Type B pancreatic cell (in vitro differentiated cells): ENCODE measurements at places on chromosomes 1 and 21.
A peak's percentile ranks its signal among the peaks of the same experiment; 100 is the strongest.

GRCh38 chr1:241674805-241675384 is 22.8 kb downstream of the WDR64 start:
- DNase-seq = no peak
- H3K27me3 ChIP-seq = peaks cover 18% of the 10 kb centered on the region
- H3K27ac ChIP-seq = no peak overlapping the region
- H3K4me3 ChIP-seq = no peak overlapping the region
- H3K36me3 ChIP-seq = no peaks in the 10 kb centered on the region

- no peak overlapping the region for H3K4me3 ChIP-seq
- peaks cover 3% of the 10 kb centered on the region for H3K27me3 ChIP-seq
- H3K4me1 ChIP-seq = peaks cover 4% of the 10 kb centered on the region
- H3K27ac ChIP-seq = peak overlapping the region; percentile 40
- no peak for DNase-seq
These were observed 54.9 kb downstream of the WDR64 start for GRCh38 chr1:241706967-241707366.

GRCh38 chr1:41720861-41721410 is 197.8 kb downstream of the HIVEP3 start:
- no peaks in the 10 kb centered on the region for H3K36me3 ChIP-seq
- no peak for DNase-seq
- H3K27me3 ChIP-seq = peaks cover 4% of the 10 kb centered on the region
- peaks cover 9% of the 10 kb centered on the region for H3K4me1 ChIP-seq
- peak overlapping the region; percentile 27 for H3K27ac ChIP-seq

GRCh38 chr1:31234870-31235269 is 4.8 kb downstream of the NKAIN1 start:
- H3K27me3 ChIP-seq = peaks cover 47% of the 10 kb centered on the region
- H3K4me1 ChIP-seq = peaks cover 13% of the 10 kb centered on the region
- DNase-seq = no peak
- H3K27ac ChIP-seq = no peak overlapping the region
- no peak overlapping the region for H3K4me3 ChIP-seq

- no peak overlapping the region for H3K4me3 ChIP-seq
- no peaks in the 10 kb centered on the region for H3K27me3 ChIP-seq
- no peak overlapping the region for H3K27ac ChIP-seq
- H3K36me3 ChIP-seq = no peaks in the 10 kb centered on the region
- DNase-seq = no peak
These were observed 16.5 kb downstream of the MEGF6 start for GRCh38 chr1:3594706-3595377.

DNA sequence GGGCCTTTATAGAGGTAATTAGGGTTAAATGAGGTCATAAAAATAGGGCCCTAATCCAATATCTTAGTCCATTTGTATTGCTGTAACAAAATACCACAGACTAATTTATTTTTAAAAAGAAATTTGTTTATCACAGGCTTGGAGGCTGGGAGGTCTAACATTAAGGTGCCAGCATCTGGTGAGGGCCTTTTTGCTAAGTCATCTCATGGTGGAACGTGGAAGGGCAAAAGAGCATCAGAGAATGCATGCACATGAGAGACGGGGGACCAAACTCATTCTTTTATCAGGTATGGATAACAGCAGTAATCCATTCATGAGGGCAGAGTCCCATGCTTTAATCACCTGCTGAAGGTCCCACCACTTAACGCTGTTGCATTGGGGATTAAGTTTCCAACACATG is 313.8 kb downstream of the GRIK1 start:
- no peak for DNase-seq
- no peaks in the 10 kb centered on the region for H3K4me1 ChIP-seq
- H3K4me3 ChIP-seq = no peak overlapping the region

DNA sequence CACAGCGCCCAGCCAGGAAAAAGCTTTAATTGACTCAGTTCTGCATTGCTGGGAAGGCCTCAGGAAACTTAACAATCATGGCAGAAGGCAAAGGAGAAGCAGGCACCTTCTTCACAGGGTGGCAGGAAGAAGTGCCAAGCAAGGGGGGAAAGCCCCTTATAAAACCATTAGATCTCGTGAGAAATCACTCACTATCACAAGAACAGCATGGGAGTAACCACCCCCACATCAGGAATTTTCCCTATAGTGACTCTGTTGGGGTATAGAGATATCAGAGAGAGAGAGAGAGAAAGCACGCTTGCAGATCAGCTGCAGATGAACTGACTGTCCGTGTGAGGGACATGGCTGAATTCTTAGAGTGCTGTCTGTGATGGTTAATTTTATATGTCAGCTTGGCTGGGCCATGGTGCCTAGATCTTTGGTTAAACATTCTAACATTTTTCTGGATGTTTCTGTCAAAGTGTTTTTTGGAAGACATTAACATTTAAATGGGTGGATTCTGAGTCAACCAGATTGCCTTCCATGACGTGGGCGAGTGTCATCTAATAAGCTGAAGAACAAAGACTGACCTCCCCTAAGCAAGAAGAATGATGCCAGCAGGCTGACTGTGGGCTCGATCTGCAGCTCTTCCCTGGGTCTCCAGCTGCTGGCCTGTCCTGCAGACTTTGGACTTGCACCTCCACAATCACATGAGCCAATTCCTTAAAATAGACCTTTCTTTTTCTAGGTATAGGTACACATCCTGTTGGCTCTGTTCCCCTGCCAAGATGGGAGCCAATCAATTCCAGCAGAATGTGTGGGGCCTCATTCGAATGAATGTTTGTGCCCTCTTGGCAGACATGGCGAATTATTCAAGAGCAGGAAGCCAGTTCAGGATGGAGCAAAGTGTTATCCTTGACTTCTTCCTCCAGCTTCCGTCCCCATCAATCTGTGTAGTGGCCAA is 21.4 kb upstream of the CPT2 start:
- H3K27me3 ChIP-seq = peaks cover 25% of the 10 kb centered on the region
- no peaks in the 10 kb centered on the region for H3K36me3 ChIP-seq
- H3K27ac ChIP-seq = no peak overlapping the region
- no peak overlapping the region for H3K4me3 ChIP-seq

DNA sequence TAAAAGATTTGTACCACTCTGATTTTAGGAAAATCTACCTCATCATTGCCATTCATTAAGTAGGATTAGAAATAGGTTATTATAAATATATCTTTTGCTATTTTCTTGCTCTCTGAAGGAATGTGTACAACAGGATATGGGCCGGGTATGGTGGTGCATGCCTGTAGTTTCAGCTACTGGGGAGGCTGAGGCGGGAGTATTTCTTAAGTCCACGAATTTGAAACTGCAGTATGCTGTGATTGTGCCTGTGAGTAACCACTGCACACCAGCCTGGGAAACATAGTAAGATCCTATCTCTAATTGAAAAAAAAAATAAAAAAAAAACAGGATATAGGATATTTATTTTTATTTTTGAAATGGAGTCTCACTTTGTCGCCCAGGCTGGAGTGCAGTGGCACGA is 50.0 kb downstream of the CLIC4 start:
- peaks cover 16% of the 10 kb centered on the region for H3K36me3 ChIP-seq
- DNase-seq = no peak
- no peak overlapping the region for H3K27ac ChIP-seq
- peaks cover 13% of the 10 kb centered on the region for H3K4me1 ChIP-seq
- H3K27me3 ChIP-seq = no peaks in the 10 kb centered on the region

DNA sequence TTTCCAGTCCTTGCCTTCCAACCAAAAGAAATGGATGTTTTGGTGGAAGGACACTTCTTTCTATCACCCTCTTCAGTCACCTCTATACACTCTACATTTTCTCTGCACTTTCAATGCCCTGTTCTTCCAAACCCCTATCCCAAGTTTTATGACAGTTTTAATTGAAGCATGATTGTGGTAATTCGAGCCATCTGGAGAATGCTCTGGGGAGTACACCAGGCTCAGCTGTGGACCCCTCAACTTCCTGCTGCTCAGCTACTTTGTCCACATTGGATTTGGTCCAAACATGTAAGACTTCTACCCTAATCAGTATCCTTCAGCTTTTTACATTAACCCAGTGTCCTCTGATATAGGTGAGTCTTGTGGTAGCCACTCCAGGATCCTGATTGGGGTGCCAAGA is 129.6 kb downstream of the SYT2 start:
- no peaks in the 10 kb centered on the region for H3K27me3 ChIP-seq
- peaks cover 63% of the 10 kb centered on the region for H3K4me1 ChIP-seq

GRCh38 chr1:228058949-228059633 is 23.4 kb upstream of the ARF1 start:
- peak overlapping the region; percentile 81 for H3K4me3 ChIP-seq
- no peaks in the 10 kb centered on the region for H3K4me1 ChIP-seq
- no peak overlapping the region for H3K27ac ChIP-seq
- no peak for DNase-seq
- H3K36me3 ChIP-seq = no peaks in the 10 kb centered on the region

- no peak for DNase-seq
- peaks cover 11% of the 10 kb centered on the region for H3K4me1 ChIP-seq
These were observed 15.9 kb upstream of the POGZ start for GRCh38 chr1:151475175-151475574.

GRCh38 chr1:242877229-242877628 is 352.7 kb upstream of the PLD5 start:
- no peaks in the 10 kb centered on the region for H3K36me3 ChIP-seq
- H3K4me1 ChIP-seq = no peaks in the 10 kb centered on the region
- DNase-seq = no peak
- H3K27me3 ChIP-seq = peaks cover 2% of the 10 kb centered on the region
- H3K27ac ChIP-seq = no peak overlapping the region

- no peaks in the 10 kb centered on the region for H3K27me3 ChIP-seq
- H3K36me3 ChIP-seq = no peaks in the 10 kb centered on the region
- H3K27ac ChIP-seq = no peak overlapping the region
- H3K4me1 ChIP-seq = peaks cover 61% of the 10 kb centered on the region
These were observed 29.1 kb upstream of the ATP2B4 start for GRCh38 chr1:203597331-203598090.

DNA sequence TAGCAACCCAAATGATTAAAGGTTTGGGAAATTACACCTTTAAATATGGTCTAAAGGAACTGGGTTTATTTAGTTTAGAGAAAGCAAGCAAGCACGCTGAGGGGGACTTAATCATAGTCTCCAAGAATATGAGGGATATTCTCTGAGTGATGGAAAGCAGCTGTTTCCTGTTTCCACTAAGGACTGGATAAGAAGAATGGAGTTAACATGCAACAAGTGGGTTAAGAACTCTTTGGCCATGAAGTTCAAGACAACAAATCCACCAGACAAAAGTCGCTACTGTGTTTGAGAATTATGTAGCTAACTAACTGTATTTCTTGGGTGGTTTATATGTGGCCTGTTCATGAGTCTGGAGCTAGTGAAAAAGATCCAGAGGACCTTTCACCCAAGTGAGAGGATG is 85.7 kb downstream of the TGFB2 start:
- H3K36me3 ChIP-seq = peaks cover 22% of the 10 kb centered on the region
- H3K4me1 ChIP-seq = peaks cover 19% of the 10 kb centered on the region
- DNase-seq = no peak
- H3K27me3 ChIP-seq = peaks cover 5% of the 10 kb centered on the region
- H3K4me3 ChIP-seq = no peak overlapping the region

DNA sequence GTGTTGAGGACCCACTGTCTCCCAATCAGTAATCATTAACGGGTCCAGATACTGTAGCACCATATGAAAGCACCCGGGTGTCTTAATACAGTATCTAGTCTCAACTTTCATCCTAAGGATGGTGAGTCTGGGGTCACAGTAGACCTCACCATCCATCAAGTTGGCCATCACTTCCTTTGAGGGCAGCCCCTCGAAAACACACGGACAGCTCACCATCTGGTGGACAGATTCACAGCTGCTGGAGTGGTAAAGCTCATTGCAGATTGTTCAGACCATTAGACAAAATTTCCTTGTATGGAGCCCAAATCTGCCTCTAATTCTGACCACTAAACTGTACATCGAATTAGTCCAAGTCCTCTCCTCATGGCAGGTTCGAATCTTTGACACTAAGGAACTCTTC is 123.1 kb downstream of the PGBD5 start:
- peaks cover 7% of the 10 kb centered on the region for H3K27me3 ChIP-seq
- H3K27ac ChIP-seq = no peak overlapping the region
- no peaks in the 10 kb centered on the region for H3K36me3 ChIP-seq
- no peak for DNase-seq
- no peak overlapping the region for H3K4me3 ChIP-seq
- no peaks in the 10 kb centered on the region for H3K4me1 ChIP-seq

- no peak for DNase-seq
- peaks cover 4% of the 10 kb centered on the region for H3K4me1 ChIP-seq
- no peak overlapping the region for H3K27ac ChIP-seq
- no peak overlapping the region for H3K4me3 ChIP-seq
- H3K36me3 ChIP-seq = no peaks in the 10 kb centered on the region
- H3K27me3 ChIP-seq = peaks cover 4% of the 10 kb centered on the region
These were observed 17.3 kb upstream of the RAP1A start for GRCh38 chr1:111602302-111602701.

GRCh38 chr1:23444104-23444533 is 19.6 kb upstream of the TCEA3 start:
- no peak overlapping the region for H3K27ac ChIP-seq
- no peak for DNase-seq
- no peaks in the 10 kb centered on the region for H3K4me1 ChIP-seq
- H3K36me3 ChIP-seq = peaks cover 5% of the 10 kb centered on the region
- H3K4me3 ChIP-seq = no peak overlapping the region
- no peaks in the 10 kb centered on the region for H3K27me3 ChIP-seq

- no peak overlapping the region for H3K4me3 ChIP-seq
- H3K27me3 ChIP-seq = no peaks in the 10 kb centered on the region
- H3K4me1 ChIP-seq = no peaks in the 10 kb centered on the region
- H3K36me3 ChIP-seq = no peaks in the 10 kb centered on the region
These were observed 39.6 kb upstream of the PALMD start for GRCh38 chr1:99606306-99606705.

- DNase-seq = no peak
- H3K36me3 ChIP-seq = no peaks in the 10 kb centered on the region
- no peaks in the 10 kb centered on the region for H3K27me3 ChIP-seq
- peaks cover 4% of the 10 kb centered on the region for H3K4me1 ChIP-seq
These were observed 60.5 kb downstream of the LDLRAD2 start for GRCh38 chr1:21872445-21873079.

DNA sequence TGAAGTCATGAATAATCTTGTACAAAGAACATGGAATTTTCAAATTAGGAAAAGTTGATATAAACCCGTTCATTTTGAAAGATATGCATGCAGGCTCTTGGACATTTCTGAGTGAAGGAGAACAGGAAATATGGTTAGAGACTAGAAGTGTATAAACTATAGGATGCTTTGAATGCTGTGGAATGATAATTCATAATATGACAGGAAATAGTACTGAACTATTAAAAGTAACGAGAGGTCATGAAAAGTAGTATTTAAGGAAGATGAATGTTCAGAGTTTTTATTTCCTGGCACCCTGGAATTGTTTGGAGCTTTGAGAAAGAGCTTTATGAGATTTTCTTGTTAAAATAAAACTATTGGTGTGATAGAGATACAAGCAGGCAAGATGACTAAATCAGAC is 18.7 kb upstream of the CRB1 start:
- no peaks in the 10 kb centered on the region for H3K36me3 ChIP-seq
- H3K27me3 ChIP-seq = no peaks in the 10 kb centered on the region
- DNase-seq = no peak
- H3K4me1 ChIP-seq = no peaks in the 10 kb centered on the region
- H3K27ac ChIP-seq = no peak overlapping the region

- no peak overlapping the region for H3K27ac ChIP-seq
- H3K27me3 ChIP-seq = no peaks in the 10 kb centered on the region
- H3K4me3 ChIP-seq = no peak overlapping the region
- no peaks in the 10 kb centered on the region for H3K36me3 ChIP-seq
- no peaks in the 10 kb centered on the region for H3K4me1 ChIP-seq
- DNase-seq = no peak
These were observed 114.6 kb upstream of the MAGI3 start for GRCh38 chr1:113275691-113276090.

- H3K27ac ChIP-seq = peak overlapping the region; percentile 49
- DNase-seq = no peak
These were observed 136.2 kb upstream of the RUNX3 start for GRCh38 chr1:25066256-25066655.

- DNase-seq = no peak
- H3K4me1 ChIP-seq = peaks cover 14% of the 10 kb centered on the region
- no peak overlapping the region for H3K4me3 ChIP-seq
- peaks cover 42% of the 10 kb centered on the region for H3K36me3 ChIP-seq
- peak overlapping the region; percentile 24 for H3K27ac ChIP-seq
- no peaks in the 10 kb centered on the region for H3K27me3 ChIP-seq
These were observed 4.3 kb downstream of the THEM4 start for GRCh38 chr1:151905070-151905442.
